ENCODE measurements at places on chromosomes 6 and 20.
A peak's percentile ranks its signal among the peaks of the same experiment; 100 is the strongest.

DNA sequence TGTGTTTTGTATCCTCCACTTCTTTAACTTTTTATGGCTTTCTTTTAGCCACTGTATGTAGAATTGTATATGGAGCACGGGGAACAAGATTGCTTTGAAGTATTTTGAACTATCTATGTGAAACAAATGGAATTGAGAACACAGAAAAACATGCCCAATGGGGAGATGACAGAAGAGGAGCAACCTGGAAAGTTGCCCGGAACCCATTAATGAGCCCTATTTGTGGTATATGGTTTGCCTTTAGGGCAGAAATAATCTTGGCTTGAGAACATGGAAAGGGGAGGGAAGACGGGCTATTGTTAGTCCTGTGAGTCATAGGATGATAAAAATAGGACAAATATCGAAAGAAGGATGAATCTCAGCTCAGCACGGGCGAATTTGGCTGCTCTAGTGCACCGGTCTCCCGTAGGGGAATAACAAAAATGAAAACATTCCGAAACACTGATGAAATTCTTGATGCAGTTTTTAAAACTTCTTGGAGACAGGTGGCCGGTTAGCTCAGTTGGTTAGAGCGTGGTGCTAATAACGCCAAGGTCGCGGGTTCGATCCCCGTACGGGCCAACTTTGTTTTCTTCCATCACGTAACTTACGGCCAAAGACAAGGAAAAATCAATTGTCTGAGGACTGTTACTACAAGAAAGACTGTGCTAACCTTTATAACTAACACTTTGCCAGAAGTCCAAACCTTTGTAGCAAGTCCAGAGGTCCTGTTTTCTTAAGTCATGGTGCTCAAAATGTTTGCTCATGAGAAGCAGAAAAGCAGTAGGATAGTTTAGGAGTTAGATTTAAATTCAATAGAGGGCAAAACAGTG is 15.7 kb downstream of the HMGN4 start:
- DNase-seq, result peak; percentile 97
- H3K4me1 ChIP-seq, result peaks cover 44% of the 10 kb centered on the region
- H3K27ac ChIP-seq, result no peak overlapping the region
- H3K36me3 ChIP-seq, result no peaks in the 10 kb centered on the region

DNA sequence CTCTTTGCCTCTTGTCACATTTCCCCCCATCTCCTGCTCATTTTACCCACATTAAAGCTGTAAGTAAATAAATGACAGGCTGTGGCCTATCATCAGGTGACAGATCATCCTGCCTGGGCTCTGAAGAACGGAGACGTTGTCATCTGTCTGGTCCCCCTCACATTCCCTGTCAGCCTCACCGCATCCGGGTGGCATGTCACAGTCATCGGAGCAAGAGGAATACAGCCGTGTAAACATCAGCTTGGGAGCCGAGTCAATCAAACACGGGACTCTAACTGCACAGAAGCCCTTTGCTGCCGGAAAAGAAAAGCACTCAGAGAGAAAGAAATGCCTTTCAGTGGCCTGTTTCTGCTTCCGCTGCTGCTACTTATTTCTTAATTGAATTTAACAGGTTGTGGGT is 371.9 kb upstream of the ID4 start:
- H3K27ac ChIP-seq, result no peak overlapping the region
- H3K4me1 ChIP-seq, result peaks cover 12% of the 10 kb centered on the region
- H3K27me3 ChIP-seq, result peaks cover 21% of the 10 kb centered on the region
- DNase-seq, result no peak
- H3K4me3 ChIP-seq, result no peak overlapping the region
- no peaks in the 10 kb centered on the region for H3K36me3 ChIP-seq

- H3K27ac ChIP-seq, result no peak overlapping the region
- H3K4me3 ChIP-seq, result no peak overlapping the region
- peaks cover 12% of the 10 kb centered on the region for H3K27me3 ChIP-seq
- H3K36me3 ChIP-seq, result no peaks in the 10 kb centered on the region
- DNase-seq, result no peak
These were observed 25.2 kb downstream of the HLA-A start for GRCh38 chr6:29967379-29968010.

DNA sequence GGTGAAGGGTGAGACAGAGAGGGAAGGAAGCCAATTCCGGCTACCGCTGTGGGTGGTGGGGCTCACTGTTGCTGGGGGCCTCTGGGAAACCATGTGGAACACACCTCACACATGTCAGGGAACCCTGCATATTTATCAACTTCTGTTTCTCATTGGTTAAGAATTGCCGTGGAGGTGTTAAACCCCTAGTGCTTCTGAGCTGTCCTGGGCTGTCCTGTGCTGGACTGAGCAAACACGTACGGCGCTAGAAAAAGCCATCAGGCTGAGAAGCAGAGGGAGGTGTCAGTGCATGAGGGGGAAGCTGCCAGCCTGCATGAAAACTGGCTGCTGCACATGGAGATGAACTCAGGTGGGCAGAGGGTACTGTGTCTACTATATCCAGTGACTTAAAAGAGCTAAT is 103.9 kb upstream of the JAG1 start:
- H3K27ac ChIP-seq, result no peak overlapping the region
- H3K36me3 ChIP-seq, result no peaks in the 10 kb centered on the region
- no peak overlapping the region for H3K4me3 ChIP-seq
- no peak for DNase-seq
- no peaks in the 10 kb centered on the region for H3K27me3 ChIP-seq
- no peaks in the 10 kb centered on the region for H3K4me1 ChIP-seq

- H3K27me3 ChIP-seq, result peaks cover 2% of the 10 kb centered on the region
- no peak overlapping the region for H3K4me3 ChIP-seq
- no peak overlapping the region for H3K27ac ChIP-seq
- no peak for DNase-seq
These were observed 104.7 kb downstream of the OPRM1 start for GRCh38 chr6:154143753-154144152.

DNA sequence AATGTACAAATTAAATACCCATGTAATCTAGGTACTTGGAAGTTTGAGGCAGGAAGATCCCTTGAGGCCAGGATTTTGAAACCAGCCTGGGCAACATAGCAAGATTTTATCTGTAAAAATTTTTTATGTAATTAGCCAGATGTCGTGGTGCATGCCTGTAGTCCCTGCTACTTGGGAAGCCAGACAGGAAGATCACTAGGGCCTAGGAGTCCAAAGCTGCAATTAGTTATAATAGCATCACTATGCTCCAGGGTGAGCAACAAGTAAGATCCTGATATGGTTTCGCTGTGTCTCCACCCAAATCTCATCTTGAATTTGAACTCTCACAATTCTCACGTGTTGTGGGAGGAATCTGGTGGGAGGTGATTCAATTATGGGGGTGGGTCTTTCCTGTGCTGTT is 535.8 kb downstream of the TENT5A start:
- H3K4me1 ChIP-seq, result peaks cover 9% of the 10 kb centered on the region
- no peak for DNase-seq
- no peaks in the 10 kb centered on the region for H3K27me3 ChIP-seq
- no peak overlapping the region for H3K27ac ChIP-seq

DNA sequence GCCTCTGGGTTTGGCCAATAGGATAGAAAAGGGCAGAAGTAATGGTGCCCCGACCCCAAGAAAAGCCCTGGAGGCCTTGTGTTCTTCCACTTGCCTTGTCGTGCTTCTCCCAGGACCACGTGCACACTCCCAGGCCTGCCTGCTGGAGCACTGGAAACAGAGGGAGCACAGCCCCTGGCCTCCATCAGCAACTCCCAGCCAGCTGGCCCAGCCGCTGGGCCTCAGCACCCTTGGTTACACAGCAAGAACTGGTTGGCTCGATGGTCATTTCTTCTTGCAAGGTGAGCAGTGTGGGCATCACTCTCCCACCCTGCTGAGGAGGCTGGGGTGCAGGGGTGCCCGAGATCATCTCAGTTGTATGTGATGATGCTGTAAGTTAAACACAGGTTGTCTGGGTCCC is 69.2 kb upstream of the CST7 start:
- H3K4me3 ChIP-seq, result no peak overlapping the region
- H3K36me3 ChIP-seq, result no peaks in the 10 kb centered on the region
- H3K27me3 ChIP-seq, result peaks cover 22% of the 10 kb centered on the region

DNA sequence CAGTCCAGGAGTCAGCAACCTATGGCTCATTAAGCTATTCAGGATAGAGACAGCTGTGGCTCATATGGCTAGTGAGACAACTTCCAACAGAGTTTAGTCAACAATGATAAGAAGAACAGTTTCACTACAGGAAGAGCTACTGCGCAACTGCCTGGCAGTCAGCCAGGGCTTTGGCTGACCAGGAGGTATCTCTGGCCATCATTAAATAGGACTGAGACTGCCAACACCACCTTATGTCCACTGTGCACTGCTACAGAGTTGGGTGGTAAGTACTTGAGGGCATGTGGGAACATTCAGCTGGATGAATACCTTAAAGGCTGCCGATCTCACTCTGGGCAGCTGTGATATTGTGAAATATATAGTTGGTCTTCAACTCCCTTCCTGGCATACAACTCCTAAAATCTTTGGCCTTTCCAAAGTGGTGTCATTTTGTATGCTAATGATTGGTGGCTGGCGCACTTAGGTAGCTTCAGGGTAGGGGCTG is 52.2 kb upstream of the FAM83C start:
- H3K27ac ChIP-seq, result peak overlapping the region; percentile 22
- DNase-seq, result peak; percentile 47

DNA sequence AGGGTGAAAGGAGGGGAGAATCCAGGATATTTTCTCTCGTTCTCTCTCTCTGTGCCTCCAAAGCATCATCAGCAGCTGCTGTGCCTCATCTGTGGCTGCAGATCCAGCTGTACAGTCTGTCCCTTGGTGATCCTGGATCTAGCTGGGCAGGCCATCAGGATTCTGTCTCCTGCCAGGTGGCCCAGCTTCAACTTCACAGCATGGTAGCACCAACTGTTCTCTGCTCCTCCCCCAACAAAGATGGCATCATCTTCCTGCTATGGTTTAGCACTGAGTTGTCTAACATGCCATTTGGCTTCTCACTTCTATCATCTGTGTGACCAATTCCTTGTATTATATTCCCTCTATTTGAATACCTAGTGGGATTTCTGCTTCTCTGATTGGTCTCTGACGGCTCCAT is 28.6 kb upstream of the ARFGEF2 start:
- peaks cover 36% of the 10 kb centered on the region for H3K27me3 ChIP-seq
- H3K4me3 ChIP-seq, result no peak overlapping the region
- no peak overlapping the region for H3K27ac ChIP-seq
- DNase-seq, result no peak

GRCh38 chr6:84392261-84392660 is 164.8 kb upstream of the CEP162 start:
- no peaks in the 10 kb centered on the region for H3K36me3 ChIP-seq
- no peak overlapping the region for H3K27ac ChIP-seq
- no peaks in the 10 kb centered on the region for H3K4me1 ChIP-seq

- peak; percentile 6 for DNase-seq
- H3K27me3 ChIP-seq, result peaks cover 13% of the 10 kb centered on the region
- no peak overlapping the region for H3K27ac ChIP-seq
- no peak overlapping the region for H3K4me3 ChIP-seq
- H3K4me1 ChIP-seq, result no peaks in the 10 kb centered on the region
These were observed 31.5 kb downstream of the CFAP61 start for GRCh38 chr20:20083807-20084206.

DNA sequence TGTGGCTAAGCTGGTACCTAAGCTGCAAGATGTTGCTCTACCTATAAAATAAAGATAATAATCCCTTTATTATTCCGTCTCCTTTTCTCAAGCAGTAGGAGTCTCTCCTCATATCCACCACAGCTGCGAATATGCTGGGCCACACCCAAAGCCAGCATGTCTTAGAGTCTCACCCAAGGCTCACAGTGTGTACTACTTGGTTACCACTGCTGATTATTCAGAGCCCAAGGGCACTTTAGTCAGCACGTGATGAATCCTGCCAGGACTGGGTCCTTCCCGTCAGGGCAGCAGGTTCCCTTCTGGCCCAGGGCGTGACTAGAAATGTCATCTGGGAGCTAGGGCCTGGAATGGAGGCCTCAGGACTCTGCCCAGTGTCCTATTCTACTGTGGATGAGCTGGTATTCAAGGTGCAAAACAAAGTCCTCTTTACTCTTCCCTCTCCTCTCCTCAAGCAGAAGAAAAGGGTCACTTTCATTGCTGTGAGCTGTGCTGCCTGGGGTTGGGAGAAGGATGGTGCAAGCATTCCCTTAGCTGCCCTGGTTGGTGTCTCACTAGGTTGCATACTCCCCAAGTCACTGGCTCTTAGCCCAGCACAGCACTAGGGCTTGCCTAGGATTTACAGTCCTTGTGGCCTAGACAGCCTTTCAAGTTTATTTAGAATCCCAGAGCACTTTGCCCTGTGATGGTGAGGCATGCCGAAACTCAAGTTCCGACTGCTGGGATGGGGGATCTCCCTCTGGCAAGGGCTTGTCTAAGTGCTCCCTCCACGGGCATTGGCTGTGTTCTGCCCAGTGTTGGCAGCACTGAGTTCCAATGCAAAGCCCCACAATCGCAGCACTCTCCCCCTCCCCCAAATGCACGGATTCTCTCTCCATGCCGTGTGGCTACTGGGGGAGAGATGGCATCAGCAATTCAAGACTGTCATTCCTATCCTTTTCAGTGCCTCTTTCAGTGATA is 320.2 kb downstream of the BTBD9 start:
- no peak overlapping the region for H3K27ac ChIP-seq
- no peak for DNase-seq
- no peaks in the 10 kb centered on the region for H3K36me3 ChIP-seq
- peaks cover 4% of the 10 kb centered on the region for H3K27me3 ChIP-seq

DNA sequence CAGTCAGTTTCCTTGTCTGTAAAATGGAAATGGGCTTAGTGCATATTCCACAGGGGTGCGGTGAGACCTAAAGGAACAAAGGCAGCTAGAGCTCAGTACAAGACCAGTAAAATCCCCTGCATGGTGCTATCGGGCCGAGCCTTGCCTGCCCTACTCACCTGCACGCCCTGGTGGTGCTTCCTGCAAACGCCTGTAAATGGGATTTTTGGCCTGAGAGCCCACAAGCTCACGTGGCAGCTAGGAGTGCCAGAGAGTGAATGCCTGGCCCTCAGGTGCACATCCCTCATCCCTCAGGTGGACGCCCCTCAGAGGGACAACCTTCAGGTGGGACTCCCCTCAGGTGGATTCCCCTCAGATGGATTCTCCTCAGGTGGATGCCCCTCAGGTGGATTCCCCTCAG is 48.0 kb upstream of the VSX1 start:
- DNase-seq, result no peak
- no peak overlapping the region for H3K4me3 ChIP-seq
- H3K4me1 ChIP-seq, result no peaks in the 10 kb centered on the region
- no peak overlapping the region for H3K27ac ChIP-seq
- H3K27me3 ChIP-seq, result peaks cover 8% of the 10 kb centered on the region
- no peaks in the 10 kb centered on the region for H3K36me3 ChIP-seq

DNA sequence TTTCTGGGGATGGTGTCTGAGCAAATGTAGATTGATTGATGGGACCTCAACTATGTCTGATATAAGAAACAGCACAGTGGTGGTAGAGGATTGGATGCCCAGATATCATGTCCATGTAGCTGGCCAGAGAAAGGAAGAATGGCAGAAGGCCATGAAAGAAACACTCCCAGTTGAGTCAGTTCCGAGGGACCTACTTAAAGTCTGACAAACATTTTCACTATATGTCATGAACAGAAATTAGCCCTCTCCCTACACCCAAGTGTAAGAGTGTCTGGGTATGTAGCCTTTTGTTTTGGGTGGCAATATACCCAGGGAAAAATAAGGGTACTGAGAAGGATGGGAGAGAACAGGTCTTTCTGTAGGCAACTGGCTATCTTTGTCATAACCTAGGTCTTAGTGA is 434.2 kb downstream of the BCKDHB start:
- DNase-seq, result peak; percentile 18
- no peaks in the 10 kb centered on the region for H3K27me3 ChIP-seq
- H3K4me3 ChIP-seq, result peak overlapping the region; percentile 41
- peak overlapping the region; percentile 73 for H3K27ac ChIP-seq

GRCh38 chr6:161853657-161854056 is 579.8 kb upstream of the AGPAT4 start:
- no peak for DNase-seq
- H3K27me3 ChIP-seq, result no peaks in the 10 kb centered on the region
- H3K27ac ChIP-seq, result no peak overlapping the region
- no peaks in the 10 kb centered on the region for H3K4me1 ChIP-seq
